ENCODE measurements at places on chromosomes 16 and 17.

DNA sequence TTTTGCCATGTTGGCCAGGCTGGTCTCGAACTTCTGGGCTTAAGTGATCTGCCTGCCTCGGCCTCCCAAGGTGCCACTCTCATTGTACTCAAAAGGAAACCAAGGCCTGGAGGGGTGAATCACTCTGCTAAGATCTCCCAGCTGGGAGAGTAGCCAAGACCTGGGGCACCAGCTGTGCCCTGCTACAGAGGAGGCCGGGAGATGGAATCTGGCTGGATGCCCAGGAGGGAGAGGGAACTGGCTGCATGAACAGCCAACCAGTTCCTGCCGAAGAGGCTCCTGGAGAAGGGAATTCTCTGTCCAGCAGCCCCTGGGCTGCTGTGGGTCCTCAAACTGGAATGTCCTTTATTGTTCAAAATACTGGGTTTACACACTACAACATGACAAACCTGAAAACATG is 238.7 kb upstream of the CIBAR2 start:
- DNase-seq, result no peak

DNA sequence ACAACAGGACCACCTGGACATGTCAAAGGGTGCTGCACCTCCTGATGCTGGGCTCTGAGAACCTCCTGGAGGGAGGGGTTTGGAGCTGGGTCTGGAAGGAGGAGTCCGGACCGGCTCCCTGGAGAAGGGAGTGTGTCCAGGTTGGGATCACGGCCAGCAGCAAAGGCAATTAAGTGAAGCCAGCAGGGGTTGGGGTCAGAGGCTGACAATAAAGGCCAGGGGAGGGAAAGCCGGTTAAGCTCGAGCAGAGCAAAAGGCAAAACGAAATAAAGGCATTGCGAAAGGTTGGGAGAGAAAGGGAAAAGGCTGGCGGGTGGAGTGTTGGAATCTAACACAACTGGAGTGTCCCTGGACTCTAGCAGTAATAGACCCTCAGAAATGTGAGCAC is 992 bp upstream of the CACNG4 start:
- DNase-seq, result no peak

DNA sequence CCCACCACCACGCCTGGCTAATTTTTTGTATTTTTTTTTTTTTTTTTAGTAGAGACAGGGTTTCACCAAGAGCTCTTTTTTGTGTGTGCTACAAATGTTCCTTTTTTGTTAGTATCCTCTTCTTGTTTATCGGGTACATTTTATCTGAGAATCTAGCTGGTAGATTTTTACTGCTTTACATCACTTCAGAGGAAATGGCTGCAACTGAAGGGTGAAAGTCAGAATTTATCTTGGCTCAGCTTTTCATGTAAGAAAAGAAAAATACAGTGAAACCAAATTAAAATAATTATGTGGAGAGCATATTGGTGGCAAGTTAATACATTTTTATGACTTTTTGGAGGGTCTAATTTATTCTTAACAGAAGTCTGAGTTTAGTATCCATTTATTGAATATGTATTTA is 26.0 kb downstream of the CBFB start:
- no peak for DNase-seq

DNA sequence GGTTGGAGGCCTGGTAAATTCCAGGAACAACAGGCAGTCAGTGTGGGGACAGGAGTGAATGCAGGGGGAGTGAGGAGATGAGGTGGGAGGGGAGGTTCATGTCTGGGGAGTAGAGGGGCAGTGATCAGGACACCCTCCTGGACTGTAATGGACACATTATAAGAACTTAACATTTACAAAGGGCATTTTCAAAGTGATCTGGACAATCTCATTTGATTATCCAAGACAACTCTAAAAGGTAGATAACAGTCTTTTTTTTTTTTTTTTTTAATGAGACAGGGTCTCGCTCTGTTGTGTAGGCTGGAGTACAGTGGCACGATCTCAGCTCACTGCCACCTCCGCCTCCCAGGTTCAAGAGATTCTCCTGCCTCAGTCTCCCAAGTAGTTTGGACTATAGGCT is 5.7 kb downstream of the SDK2 start:
- no peak for DNase-seq

DNA sequence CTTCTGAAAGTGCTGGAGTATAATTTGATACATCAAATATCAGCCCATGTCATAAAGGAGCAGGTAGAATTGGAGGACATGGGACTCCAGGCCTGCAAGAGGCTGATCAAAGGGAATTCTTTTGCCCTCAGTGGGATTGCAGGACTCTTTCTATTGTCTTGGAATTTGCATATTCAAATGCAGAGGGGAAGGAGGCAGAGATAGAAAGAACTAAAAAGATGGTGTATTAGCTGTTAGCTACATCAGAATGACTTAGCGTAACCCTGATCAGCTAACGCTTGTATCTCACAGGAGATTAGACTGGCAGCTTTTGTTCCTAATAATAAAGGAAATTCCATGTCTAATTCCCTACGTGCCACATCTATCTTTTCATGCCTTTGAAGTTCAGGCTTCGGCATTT is 1014.7 kb upstream of the RBFOX1 start:
- no peak for DNase-seq

Measured in Jurkat, Clone E6-1 (cell line).